Epithelial cell of prostate (primary cell): ENCODE measurements at places on chromosomes 1 and 21.

GRCh38 chr21:31888936-31889371 is 16.1 kb downstream of the HUNK start:
- DNase-seq, result no peak

GRCh38 chr1:218850367-218850766 is 323.3 kb upstream of the LYPLAL1 start:
- no peak for DNase-seq

DNA sequence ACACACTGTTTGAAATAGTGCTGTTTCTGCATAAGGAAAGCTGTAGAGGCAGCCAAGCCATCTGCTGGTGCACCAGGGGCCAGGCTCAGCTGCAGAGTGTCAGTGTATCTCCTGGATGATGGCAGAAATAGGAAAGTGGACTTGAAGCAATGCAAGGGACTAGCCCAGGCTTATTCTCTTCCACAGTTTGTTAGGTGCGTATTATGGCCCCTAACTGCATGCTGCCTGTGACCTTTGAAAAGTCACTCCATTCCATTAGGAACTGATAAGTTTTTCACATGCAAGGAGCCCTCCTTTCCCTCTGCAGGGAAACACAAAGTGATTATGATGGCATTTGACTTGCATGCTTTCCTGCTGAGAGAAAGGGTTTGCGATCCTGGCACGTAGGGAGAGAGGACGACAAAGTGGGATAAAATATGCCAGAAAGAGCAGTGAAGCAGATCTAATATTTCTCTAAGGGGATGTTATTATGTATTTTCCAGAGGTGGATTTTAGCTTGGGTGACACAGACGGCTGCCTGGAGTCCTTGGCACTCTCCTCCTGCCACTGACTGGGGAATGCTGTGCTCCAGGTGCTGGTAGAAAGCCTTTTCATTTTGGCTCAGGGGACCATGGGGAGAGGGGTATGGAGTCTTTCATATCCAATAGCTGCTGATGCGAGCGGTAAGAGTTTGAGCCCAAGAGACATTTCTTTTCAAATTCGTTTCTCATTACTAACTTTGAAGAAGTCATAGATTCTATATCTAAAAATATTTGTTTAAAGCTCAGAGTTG is 402.1 kb upstream of the B3GALT2 start:
- DNase-seq, result no peak

DNA sequence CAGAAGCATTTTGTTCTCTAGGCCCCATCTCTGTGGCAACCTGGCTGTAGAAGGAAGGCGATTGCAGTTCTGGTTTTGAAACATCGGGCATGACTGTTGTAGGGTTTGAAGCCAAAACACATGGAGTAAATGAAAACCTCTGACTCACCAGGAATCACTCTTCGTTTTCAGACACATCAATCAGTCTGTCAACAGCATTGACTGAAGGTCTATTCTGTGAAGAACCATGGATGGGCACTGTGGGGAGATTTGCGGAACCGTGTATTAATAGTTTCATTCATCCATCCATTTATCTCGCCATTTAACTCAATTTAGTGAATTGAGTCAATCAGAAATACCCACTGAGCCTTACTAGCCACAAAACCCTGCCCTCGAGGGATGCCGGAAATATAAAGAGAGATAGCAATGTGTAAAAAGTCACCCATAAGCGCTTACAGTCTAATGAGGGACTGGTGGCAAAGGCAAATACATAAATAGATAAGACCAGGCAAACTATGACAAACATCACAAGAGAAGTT is 364.6 kb upstream of the PROX1 start:
- DNase-seq, result no peak

GRCh38 chr1:151069103-151069486 is 1.5 kb upstream of the GABPB2 start:
- no peak for DNase-seq
